ENCODE measurements at places on chromosomes 16 and 17.

DNA sequence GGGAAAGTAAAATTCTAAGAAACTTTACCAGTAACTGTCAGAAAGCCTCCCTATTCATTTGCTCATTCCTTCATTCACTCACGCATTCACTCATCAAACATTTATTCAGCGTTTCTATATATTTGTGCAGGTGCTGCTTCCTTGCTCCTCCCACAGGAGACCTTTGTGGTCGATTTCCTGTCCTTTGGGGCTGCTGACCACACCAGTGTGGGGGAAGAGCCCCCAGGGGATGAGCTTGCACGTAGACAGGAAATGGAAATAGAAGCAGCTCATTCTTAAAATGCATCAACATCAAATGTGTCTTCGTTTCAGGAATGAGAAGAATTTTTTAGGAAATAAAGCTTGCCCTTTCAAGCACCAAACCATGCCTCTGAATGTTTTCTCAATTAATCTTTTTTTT, 9.6 kb downstream of the PIK3R6 start:
- DNase-seq, result peak; percentile 41

- DNase-seq, result no peak
These were observed 3.9 kb upstream of the LUC7L3 start for GRCh38 chr17:50715471-50715870.

DNA sequence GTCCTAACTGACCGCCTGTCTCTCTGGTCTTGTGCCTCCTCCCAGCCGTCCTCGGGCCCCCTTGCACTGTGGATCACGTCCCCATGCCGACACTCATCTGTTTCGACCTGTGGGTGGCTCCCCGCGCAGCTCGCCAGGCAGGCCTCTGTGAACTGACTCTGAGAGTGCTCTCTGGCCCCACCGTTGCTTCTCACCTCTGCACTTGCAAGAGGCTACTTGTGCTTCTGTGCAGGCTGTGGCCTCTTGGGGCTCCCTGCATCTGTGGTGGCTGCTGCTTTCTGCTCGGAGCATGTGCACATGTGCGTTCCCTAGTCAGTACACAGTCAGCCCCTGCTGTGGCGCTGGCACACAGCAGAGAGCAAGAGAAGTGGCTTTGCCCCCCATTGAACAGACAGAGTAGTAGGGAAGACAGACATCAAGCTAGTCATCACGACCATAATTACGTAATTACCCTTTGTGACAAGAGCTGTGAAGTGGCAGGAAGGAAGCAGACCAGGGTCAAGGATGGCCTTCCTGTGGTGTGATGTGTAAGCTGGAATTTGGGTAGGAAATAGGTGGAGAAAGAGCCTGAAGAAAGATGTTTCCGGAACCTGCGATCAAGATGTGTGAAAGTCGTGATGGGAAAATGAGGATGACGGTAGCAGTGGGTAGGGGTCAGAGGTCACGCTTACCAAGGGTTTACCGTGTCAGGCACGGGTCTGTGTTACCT, 256.0 kb upstream of the CACNG5 start:
- DNase-seq, result peak; percentile 52

- DNase-seq, result no peak
These were observed 4.3 kb downstream of the C16orf87 start for GRCh38 chr16:46826631-46827030.

- DNase-seq, result no peak
These were observed 3.1 kb downstream of the FOXL1 start for GRCh38 chr16:86581458-86581857.

DNA sequence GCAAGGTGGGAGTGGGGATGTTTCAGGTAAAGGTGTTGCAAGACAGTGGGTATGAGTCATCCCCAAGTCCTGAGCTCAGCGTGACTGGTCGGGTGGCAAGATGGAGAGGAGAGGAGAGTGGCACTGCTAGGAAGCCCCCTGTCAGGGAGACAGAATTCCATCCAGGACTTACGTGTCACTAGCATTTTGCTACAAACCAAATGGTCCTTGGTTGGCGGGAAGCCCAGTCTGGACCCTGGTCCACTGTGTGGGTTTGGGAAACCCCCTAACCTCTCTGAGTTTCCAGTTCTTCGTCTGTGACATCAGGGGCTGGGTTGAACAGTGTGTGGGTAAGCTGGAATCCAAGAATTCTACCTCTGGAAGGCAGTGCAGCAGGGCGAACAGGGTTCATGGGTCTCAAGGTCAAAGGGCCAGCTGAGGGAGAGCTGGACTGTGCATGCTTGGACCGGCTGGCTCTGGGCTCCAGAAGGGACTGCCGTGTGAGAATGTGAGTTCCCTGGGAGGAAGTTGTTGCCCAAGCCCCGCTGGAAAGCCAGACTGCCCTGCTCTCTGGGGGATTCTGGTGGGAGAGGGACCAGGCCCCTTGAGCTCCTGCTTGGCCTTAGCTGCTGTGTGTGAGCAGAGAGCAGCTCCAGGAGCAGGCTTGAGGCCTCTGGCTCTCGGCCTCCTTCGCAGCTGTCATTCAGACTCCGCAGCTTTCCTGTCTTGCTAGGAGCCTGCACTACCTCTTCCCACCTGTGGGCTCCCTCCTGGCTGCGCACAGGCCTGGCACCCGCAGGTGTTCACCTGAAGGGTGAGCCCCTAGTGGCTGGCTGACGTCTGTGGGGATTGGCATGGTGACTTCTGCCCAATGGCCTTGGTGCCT, 84.6 kb downstream of the NT5M start:
- no peak for DNase-seq

DNA sequence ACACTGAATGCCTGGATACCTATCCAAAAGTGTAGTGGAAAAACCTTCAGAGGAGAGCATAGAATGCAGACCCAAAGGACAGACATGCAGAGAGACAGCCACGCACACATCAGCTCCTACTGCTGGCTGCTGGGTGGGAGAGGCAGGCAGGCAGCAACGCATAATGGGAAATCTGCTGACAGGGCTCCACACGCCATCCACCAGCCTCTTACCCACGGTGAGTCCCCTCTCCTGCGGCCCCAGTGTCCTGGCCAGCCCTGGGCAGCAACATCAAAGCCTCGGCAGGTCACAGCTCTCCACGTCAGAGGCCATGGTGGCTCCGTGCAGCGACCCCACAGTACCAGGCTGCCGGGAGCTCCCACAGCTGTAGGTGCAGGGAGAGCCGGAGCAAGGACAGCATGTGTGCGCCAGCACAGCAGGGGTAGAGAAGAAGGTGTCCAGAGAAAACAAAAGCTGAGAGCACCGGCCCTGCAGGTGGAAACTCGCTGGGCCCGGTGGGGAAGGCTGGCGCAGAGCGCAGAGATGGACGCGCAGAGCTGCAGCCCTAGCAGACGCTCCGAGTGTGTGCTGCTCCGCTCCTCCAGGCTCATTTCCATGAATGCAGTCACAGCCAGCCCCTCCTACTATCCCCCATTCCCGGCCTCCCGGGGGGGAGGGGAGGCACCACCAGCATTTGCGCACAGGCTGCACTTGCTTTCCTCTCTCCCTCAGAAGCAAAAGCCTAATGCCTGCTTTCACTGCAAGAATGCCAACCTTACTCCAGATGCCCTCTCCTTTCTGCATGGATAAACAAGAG, 58.9 kb downstream of the CYTH1 start:
- DNase-seq, result peak; percentile 90

DNA sequence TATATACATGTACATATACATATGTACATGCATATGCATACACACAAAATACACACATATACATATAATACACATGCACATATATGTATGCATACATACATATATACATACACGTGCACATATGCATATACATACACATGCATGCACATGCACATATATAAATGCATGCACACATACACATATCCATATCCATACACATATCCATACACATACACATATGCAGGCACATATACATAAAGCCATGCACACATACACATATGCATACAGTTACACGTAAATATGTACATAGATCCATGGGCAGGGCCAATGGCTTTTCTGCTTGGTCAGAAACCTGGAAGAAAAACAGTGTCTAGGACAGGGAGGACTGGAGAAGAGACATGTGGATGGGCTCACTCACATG, 23.9 kb upstream of the USP10 start:
- no peak for DNase-seq

GRCh38 chr17:21217346-21217745, 3.4 kb upstream of the TMEM11 start:
- no peak for DNase-seq

GRCh38 chr17:1486802-1487695, 5.4 kb downstream of the MYO1C start:
- peak; percentile 82 for DNase-seq

GRCh38 chr17:7060165-7060891, 16.4 kb upstream of the SLC16A11 start:
- no peak for DNase-seq

DNA sequence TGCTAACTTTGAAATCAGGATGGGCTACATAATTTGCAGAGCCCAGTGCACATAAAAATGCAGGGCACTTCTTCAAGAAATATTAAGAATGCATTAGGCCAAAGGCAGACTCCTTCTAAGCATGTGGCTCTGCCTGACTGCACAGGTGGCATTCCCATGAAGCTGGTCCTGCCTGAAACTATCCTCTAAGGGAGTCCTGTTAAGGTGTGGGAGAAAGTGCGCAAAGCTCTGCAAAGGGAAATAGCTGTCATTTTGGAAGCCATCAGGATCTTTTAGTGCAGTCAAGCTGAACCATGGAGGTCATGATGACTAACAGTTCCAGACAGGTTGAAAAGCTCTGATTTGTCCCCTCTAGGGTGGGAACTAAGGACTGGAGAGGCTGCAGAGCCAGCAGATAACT, 41.9 kb upstream of the CRHR1 start:
- DNase-seq, result no peak

DNA sequence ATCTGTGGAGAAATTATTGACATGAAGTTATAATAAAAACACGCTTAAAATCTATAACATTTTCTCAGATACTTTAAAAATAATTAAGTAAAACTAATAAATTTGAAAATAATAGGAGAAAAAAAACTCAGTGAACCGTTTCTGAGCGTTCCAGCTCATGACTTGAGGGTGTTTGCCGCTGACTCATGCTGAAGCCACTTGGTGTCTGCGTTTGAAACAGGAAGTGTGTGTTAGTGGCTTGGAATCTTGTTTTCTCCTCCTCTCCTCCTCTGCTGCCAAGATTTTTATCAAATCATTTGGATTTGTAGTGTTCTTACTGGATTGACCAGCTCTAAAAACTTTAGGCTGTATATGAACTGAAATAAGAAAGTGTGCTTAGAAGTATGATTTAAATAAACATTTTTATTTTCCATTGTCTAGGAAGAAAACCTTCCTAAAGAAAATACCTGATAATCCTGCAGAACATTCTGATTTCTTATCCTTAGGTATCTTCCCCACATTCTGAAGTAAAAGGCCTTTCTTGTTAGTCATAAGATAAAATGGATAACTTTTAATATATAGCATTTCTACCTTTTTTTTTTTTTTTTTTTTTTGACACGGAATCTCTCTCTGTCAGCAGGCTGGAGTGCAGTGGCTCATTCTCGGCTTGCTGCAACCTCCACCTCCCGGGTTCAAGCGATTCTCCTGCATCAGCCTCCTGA, 30.8 kb downstream of the USP10 start:
- no peak for DNase-seq

DNA sequence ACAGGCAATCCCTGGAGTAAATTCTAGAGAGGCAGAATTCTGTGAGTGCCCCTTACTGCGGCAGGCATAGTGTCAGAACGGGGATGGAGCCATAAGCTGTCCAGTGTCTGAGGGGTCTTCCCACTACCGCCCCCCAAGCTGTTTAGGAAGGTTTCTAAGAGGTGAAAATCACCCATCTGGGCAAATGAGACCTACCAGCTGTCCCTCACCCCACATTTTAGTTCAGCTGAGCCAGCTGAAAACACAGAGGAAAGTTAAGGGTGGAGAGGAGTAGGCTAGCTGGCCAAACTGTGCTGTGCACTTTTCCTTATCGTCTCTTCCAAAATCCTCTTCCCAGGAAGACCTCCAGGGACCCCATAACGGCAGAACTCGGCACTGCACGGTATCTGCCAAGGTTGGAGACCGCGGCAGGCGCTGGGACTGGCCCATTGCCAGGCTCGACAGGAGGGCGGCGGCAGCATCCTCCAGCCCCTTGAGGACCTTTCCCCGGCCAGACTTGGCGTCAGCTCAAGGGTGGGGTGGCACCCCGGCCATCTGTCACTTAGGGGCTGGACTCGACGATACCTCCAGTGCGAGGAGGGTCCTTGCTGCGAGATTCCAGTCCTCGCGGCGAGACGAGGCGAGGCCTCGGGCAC, 955 bp downstream of the ACLY start:
- DNase-seq, result no peak

DNA sequence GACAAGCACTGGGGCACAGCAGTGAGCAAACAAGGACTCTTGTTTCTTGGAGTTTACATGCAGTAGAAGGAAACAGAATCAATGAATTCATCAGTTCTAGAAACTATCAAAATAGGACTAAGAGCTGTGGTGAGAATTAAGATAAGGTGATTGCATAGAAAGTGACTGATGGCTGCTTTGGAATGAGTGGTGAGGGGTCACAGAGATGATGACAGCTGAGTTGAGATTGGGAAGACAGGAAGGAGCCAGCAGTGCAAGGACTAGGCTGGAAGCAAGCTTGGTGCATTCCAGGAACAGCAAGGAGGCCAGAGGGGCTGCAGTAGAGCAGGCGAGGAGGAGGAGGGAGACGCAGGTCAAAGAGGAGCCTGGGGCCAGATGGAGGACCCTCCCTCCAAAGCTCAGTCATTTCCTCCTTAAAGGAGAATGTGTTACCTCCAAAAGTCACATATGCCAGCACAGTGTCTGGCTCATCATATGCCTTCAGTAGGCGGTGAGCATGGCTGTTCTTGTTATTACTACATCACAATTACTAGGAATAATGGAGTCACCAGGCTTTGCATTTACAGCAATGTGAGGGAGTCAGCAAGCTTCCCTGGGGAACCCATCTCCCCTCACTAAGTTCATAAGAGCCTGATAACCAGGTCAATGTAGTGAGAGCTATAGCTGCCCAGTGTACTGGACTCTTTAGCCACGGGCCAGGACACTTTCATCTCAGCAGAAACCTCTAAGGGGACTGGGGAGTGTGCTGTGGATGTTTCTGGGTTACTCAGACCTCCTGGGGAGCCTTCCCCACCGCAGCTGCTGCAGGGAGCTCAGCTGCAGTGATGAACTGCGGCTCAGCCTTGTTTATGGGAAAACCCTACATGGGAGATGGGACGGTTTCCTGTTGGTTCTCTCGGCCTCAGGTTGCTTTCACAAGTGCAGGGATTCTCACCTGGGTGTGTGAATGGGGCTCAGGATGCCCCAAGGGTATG, 157.2 kb downstream of the SEC14L1 start:
- no peak for DNase-seq

GRCh38 chr16:55292491-55292890, 31.5 kb upstream of the IRX6 start:
- DNase-seq, result no peak

GRCh38 chr17:79971651-79972050, 64.0 kb downstream of the TBC1D16 start:
- DNase-seq, result peak; percentile 36

DNA sequence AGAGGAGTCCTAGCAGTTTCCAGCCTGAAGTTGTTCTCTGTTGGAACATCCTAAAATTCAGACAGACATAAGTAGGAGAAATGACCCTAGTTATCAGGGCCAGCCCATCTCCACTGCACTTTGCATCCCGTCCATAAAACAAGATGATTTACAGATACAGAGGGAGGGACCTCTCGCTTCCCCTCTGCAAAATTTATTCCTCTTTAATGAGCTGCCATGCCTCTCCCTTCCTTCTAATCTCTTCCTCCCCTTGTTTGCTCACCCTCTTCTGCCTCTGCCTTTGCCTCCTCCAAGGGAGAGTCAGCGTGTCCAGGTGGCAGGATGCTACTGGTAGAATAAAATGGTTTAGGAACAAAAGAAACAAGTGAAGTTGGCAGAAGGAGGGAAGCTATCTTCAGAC, 351.3 kb downstream of the SOX9 start:
- DNase-seq, result no peak

All from ecto neural progenitor cell (in vitro differentiated cells).